NCI-H2029 treated with DMSO at 0.1 percent for 48 hours (cell line): ENCODE measurements at places on chromosomes 2 and 18.

GRCh38 chr2:4190548-4190947 lies 487.2 kb downstream of the DCDC2C start:
- DNase-seq, result no peak

DNA sequence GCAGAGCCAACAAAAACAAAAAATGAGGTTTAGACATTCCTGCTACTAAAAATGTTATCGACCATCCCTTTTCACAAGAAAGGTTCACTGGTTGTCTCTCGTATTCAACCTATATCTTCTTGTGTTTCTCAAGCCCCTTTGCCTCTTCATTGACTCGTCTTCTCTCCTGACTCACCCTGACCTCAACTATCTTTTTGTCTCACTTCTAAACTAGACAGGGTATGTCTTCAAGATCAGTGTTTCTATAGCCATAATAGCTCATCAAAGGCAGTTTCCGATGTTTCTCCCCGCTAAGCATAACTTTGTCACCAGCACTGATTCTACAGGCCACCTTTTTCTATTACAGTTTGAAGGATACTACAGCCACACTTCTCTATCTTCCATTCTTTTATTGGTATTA lies 178.4 kb downstream of the MEMO1 start:
- DNase-seq, result no peak

GRCh38 chr18:44876755-44877154 lies 196.1 kb downstream of the SETBP1 start:
- DNase-seq, result no peak

DNA sequence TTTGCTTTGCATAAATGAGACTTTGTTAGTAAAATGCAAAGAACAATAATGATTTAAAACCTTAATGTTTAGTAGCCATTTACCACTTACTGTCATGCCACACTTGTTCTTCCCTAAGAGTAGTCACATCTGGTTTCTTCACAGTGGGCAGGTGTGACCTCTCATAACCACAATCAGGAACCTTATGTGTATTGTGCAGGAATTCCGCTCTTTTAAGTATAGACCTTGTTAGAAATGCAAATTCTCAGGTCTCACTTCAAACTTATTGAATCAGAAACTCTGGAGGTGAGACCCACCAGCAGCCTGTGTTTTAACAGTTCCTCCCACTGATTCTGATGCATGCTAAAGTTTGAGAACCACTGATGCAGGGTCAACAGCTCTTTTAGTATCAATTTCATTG lies 518.8 kb upstream of the MEX3C start:
- DNase-seq, result no peak

DNA sequence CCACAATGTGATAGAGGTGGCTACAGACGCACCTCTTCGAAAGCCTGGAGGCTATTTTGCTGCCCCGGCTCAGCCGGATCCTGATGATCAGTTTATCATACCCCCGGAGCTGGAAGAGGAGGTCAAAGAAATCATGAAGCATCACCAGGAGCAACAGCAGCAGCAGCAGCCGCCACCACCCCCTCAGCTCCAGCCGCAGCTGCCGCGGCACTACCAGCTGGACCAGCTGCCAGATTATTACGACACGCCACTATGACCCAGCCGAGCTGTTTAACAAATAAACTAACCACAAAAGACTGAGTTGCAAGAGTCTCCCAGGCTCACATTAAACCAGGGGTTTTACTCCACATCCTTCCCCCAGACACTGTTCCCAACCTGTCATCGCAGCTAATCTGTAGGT lies 263.8 kb downstream of the PHLPP1 start:
- DNase-seq, result peak; percentile 11

GRCh38 chr18:55470826-55471225 lies 117.2 kb downstream of the TCF4 start:
- no peak for DNase-seq

DNA sequence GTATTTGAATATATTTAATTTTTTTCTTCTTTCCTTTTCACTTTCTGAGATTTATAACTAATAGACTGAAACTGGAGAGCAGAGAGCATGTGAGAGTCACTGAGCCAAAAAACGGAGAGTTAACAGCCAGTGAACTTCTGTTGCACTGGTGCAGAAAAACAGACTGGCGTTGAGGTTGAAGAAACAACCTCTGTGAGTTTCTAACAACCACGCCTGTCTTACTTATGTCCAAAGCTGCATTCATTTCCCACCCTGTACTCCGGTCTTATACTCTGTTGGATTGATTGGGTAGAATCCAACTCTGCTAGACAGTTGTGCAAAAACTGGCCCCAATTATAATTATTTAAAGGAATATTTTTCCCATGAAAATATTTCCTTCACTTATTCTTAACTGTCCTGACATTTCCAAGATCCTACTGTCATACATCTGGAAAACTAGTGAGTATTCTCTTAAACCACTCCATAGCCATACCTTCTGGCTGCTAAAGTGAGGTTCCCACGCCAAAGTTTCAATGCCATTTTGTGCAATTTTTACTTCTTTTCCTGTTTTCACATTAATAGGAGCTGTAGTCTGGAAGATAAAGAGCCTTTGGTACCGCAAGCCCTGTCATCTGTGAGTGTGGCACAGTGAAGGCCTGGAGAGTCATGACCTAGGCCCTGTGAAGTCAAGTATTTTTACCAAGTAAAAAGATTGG lies 9.4 kb downstream of the CYP1B1 start:
- no peak for DNase-seq

GRCh38 chr2:142037744-142038143 lies 93.1 kb downstream of the LRP1B start:
- no peak for DNase-seq

- no peak for DNase-seq
Measured at GRCh38 chr2:110740747-110741349, 8.5 kb downstream of the ACOXL start.

DNA sequence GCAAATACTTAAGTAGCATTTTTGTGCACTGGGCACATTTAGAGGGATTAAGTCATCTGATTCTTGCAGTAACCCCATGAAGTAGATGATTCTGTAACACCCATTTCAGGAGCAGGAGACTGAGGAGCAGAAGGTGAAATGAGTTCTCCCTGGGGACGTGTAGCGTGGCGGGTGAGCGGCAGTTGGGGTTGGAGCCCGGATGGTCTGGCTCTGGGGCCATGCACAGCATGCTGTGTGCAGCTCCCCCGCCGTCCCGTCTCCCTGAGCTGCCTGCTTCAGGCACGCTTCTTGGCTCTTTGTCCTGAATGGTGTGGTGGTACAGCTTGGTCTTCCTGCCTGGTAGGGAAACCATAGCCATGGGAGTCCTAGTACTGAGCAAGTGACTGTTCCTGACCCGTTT lies 32.4 kb downstream of the INPP4A start:
- DNase-seq, result no peak

GRCh38 chr18:74114116-74114515 lies 33.5 kb downstream of the FBXO15 start:
- no peak for DNase-seq

GRCh38 chr2:37576831-37577230 lies 94.6 kb downstream of the CDC42EP3 start:
- no peak for DNase-seq

GRCh38 chr2:61631321-61631720 lies 93.2 kb upstream of the XPO1 start:
- DNase-seq, result no peak

- DNase-seq, result no peak
Measured at GRCh38 chr2:3201281-3201680, 176.3 kb downstream of the EIPR1 start.

- DNase-seq, result no peak
Measured at GRCh38 chr2:164065038-164065437, 329.2 kb upstream of the FIGN start.

GRCh38 chr2:234534515-234534914 lies 37.6 kb upstream of the ARL4C start:
- no peak for DNase-seq

GRCh38 chr2:55431982-55432627 lies 12.4 kb upstream of the CCDC88A start:
- DNase-seq, result no peak

- DNase-seq, result no peak
Measured at GRCh38 chr18:10006311-10006893, 92.6 kb downstream of the VAPA start.

- no peak for DNase-seq
Measured at GRCh38 chr2:128439791-128440665, 121.4 kb upstream of the HS6ST1 start.

DNA sequence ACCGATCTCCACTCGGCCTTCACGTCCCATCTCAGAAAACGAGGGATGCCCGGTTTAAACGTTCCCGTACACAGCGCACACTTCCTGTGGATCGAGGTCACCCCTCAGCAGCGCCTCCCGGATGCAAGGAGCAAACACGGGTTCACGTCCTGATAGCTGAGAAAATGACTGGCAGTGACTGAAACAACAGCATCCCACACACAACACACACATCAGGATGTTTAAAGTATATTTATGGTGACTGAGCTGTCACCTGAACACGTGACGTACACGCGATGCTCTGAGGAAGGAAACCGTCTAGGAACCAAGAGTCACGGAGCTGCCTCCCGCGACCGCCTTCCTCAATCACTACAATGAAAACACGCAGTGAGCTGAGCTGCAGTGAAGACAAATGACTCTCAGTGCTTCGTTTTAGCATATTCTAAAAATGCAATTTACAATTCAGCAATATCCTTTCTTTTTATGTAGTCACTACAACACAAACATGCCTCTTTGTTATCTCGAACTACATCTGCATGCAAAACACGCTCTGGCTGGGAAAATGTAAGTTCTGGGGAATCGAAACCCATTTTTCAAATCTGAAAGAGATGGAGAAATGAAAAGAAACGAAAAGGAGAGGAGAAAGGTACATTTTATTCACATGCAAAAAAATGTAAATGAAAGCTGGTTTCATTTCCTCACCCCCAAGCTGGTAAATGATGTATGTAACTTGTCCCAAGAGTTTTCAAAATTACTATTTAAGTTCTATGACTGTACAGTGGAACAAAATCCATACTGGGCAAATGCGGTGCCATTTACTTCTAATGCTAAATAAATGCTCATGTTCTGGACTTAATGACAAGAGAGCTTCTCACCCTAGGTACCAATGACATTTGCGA lies 19.8 kb downstream of the HDAC4 start:
- DNase-seq, result no peak

- DNase-seq, result no peak
Measured at GRCh38 chr18:40325988-40326387, 1629.0 kb upstream of the PIK3C3 start.

GRCh38 chr2:217277646-217278398 lies 418.0 kb upstream of the TNP1 start:
- DNase-seq, result no peak

- no peak for DNase-seq
Measured at GRCh38 chr2:157508676-157509075, 64.8 kb upstream of the CYTIP start.

DNA sequence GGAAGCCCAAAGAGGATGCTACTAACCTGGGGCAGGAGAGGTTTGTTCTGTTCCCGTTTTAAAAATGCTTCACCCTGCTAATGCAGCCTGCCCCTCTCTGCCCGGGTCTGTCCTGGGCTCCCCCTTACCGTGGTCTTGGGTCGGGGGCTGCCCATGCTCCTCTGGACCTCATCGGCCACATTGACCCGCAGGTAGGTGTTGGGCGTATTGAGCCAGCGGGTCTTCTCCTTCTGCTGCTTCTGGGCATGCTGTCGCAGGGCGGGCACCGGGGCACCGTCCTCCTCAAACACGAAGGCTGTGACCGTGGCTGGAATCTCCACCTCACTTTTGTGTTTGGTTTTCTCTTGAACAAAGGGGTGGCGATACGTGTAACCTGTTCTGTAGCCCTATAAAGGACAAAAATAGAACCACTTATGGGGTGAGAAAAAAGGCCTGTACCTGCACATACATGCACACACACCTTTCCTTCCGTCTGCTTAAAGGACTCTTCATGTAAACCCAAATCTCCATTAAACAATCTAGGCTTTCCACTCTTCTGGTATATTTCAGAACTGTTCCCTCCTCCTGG lies 89.3 kb downstream of the ADD2 start:
- DNase-seq, result no peak

DNA sequence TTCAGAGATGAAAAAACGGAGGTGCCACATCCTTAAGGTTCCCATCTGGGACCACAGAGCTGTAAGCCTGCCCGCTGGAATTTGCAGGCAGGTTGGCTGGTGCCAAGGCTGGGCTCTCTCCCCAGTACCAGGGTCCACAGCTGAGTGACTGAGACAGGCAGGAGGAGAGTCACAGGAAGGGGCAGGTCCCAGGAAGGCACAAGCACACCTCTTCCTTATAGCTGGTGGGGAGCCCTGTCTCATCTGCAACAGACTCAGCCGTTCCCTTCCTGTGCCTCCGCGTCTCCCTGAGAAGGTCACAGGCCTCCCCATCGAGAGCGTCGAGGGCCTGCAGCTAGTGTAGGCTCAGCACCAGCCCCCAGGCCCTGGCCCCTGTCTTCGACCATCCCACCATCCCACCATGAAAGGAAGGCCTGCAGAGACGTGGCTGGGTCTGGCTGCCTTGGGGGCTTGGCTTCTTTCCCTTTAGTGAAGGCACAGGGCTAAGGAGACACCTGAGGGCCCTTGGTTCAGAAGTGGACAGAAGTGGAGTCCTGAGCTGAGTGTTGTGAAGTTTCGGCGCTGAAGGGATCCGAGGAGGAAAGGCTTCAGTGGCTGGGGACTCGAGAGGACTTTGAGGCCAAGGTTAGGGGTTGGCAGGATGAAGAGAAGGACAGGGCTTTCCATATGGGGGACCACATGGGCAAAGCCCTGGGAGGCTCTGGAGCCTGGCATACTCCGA lies 26.8 kb downstream of the GLI2 start:
- DNase-seq, result no peak

DNA sequence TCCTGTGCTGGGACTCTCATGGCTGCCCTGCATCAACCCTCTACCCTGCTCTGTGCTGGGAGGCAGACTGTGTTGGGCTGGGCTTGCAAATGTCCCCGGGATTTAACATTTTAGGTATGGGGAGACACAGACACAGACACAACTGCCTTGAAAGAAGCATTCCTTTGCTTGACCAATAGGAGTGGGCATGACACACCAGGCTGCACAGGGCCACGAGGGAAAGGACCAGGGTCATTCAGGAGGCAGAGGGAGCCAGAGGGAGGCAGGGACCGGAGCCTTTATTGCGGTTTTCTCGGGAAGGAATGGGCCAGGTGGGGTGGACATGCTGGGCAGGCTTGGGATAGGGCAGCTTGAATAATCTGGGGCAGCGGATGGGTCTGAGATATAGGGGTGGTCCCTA lies 238.7 kb upstream of the COPS8 start:
- DNase-seq, result no peak

GRCh38 chr2:46701152-46701551 lies 214.5 kb downstream of the MCFD2 start:
- DNase-seq, result no peak

- DNase-seq, result no peak
Measured at GRCh38 chr2:222572264-222572721, 83.6 kb downstream of the FARSB start.

GRCh38 chr2:46298522-46299353 lies 1.5 kb downstream of the EPAS1 start:
- DNase-seq, result peak; percentile 33

- no peak for DNase-seq
Measured at GRCh38 chr2:62662554-62662953, 43.0 kb upstream of the EHBP1 start.

- no peak for DNase-seq
Measured at GRCh38 chr2:96082211-96083063, 33.9 kb downstream of the ADRA2B start.

- DNase-seq, result no peak
Measured at GRCh38 chr2:184581391-184581790, 16.9 kb upstream of the ZNF804A start.
